Aorta (tissue), 5 donors: ENCODE measurements at places on chromosomes 12 and 14.

DNA sequence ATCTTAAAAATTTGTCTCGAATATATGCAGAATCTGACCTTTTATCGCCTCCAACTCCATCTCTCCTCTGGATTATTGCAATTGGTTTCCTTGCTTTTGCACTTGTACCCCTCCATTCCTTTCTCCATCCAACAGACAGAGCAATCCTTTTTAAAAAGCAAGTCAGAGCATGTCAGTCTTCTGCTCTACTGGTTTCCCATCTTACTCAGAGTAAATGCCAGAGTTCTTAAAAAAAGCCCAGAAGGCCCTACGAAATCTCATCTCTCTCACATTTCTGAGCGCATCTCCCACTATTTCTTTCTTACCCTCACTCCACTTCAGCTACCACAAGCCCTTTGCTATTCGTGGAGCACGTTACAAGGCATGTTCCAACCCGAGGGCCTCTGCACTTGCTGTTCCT, 236.9 kb upstream of the DDHD1 start:
- no peak for DNase-seq

GRCh38 chr14:70635971-70636595, 5.6 kb upstream of the TTC9 start:
- no peak for DNase-seq

- DNase-seq, result no peak
Measured at GRCh38 chr12:42010257-42010656, 134.4 kb downstream of the GXYLT1 start.

DNA sequence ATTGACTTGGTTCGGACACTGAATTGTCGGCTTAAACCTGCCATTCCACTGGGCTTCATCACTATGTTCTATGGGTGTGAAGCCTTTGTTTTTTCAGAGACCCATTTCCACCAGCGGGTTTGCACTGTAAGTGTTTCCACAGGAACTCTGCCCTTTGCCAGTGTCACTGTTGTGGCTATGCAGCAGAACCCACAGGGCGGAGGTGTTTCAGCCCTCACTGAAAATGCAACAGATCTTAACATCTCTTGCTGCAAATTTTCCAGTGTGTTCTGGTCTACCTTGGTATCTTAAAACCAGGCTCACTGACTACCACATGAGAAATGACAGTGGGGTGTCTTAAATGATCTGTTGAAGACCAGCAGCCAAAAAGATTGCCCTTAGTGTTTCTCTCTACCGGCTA, 21.1 kb downstream of the PRKCH start:
- DNase-seq, result no peak

GRCh38 chr12:11780521-11781101, 131.1 kb downstream of the ETV6 start:
- no peak for DNase-seq

DNA sequence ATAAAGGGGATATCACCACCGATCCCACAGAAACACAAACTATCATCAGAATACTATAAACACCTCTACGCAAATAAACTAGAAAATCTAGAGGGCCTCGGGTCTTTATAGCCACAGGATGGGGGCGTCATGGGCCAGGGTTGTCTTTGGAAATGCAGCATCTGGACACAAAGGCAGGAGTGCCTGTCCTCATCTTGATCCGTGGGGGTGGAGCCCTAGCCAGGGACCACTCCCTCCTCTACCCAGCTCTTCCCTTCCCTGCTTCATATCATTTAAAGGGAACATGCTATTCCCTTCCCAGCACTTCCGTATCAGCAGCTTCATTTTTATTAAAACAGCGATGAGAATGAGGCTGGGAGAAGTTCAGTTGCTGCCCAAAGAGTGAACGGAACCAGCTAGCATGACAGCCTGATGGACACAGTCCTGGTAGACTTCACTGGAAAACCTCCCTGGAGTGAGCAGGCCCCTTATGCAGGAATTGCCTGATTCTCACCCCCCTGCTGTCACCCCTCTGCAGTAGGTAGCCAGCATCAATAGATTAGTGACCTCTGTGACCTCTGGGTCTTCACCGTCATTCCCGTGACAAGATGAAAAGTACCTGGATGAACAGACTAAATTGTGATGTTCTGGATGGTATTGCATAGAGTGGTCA, 251.4 kb upstream of the RGS6 start:
- DNase-seq, result no peak

GRCh38 chr12:132825089-132825488, 3.6 kb downstream of the GOLGA3 start:
- no peak for DNase-seq

GRCh38 chr12:116442946-116443345, 116.2 kb upstream of the MAP1LC3B2 start:
- DNase-seq, result no peak

DNA sequence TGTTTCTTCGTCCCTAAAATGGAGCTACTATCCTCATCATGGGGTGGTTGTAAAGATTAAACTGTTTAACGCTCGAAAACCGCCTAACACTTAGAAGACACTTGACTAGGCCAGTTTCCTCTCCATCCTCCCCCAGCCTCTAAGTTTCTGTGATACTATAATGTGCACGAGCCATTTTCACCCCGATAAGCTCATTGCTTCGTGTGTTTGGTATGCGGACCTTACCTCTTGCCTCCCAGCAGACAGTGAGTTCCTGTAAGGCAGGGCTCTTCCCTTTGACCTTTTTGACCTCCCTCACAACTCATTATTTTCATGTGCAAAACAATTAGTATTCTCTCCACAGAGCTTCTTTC, 499 bp upstream of the GXYLT1 start:
- no peak for DNase-seq

- no peak for DNase-seq
Measured at GRCh38 chr12:107375231-107375630, 281.9 kb upstream of the CRY1 start.

DNA sequence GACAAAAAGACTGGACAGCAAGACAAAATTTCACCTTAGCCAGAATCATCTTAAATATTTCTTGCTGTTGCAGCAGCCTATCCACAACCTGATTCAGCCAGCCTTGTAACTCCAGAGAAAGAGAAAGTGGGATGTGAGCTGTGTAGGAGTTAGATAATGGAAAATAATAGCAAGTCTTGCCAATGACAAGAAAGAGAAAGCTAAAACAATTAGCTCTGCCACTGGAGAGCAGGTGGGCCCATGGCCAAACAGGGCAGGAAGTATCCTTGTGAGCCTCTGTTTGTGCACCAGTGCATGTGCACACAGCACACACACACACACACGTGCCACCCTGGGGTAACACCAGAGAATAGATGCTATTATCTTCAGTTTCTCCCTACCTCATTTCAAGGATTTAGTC, 106.0 kb upstream of the CCDC196 start:
- DNase-seq, result peak; percentile 54

DNA sequence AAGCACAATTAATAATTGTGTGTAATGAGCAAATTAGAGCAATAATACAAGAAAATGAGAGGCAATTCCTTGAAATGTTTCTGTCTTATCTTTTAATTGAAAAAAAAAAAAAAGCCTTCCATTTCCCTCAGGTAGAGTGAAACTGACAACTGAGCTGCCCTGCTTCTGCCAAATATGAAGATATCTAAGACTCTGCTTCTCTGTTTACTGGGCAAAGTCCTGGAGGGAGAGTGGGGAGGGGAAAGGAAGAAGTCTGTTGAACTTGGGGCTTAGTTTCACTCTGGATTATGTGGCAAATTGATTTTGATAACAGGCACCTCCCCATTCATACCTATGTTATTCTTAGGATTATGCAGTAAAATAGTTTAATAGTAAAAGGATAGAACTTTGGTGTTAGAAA, 364.9 kb downstream of the NRXN3 start:
- DNase-seq, result no peak

- DNase-seq, result no peak
Measured at GRCh38 chr12:94309373-94309772, 150.3 kb downstream of the CEP83 start.

GRCh38 chr14:94028450-94028826, 2.3 kb downstream of the OTUB2 start:
- no peak for DNase-seq

- DNase-seq, result peak; percentile 87
Measured at GRCh38 chr14:92657457-92658142, 90.8 kb downstream of the LGMN start.

GRCh38 chr12:49010092-49010668, 8.4 kb downstream of the PRKAG1 start:
- no peak for DNase-seq

DNA sequence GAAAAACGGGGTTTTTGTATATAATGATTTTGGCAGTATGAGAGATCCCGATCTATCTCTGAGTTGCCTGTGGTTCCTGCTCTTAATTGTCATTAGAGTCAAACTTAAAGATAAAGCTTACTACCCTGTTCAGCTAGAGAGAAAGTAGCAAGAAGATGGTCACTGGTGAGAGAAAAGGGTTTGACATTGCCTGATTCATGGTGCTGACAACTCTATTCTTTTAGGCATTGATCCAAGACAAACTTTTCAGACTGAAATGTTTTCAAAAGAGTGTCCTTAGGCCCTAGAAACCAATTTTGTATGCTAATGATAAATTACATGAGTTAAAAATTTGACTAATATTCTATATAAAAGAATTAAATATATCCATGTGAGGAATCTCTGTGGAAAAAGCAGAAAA, 35.1 kb downstream of the PELI2 start:
- DNase-seq, result no peak

DNA sequence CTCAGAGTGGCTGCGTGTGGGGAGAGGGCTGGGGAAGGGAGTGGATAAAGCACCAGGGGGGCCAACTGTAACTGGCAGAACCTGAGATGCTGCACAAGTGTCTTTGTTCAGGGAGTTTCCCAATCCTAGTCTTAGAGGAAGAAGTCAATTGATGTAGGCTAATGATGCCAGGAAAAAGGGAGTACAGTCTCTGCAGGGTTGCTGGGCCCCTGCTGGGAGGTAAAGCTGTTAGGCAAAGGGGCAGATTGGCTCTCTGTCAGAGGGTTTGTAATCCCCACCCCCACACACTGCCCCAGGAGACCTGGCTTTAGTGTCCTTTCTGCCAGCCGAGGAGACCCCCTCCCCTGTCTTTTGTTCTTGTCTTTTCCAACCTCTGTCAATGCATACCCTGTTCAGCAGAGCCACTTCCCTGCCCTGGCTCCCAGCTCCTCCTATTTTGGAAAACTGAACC, 178.4 kb downstream of the KCNA5 start:
- no peak for DNase-seq

GRCh38 chr14:97113339-97113738, 316.2 kb downstream of the VRK1 start:
- DNase-seq, result no peak

GRCh38 chr12:87157791-87158190, 871.4 kb downstream of the C12orf50 start:
- peak; percentile 53 for DNase-seq

GRCh38 chr12:3753544-3754284, 805 bp upstream of the CRACR2A start:
- DNase-seq, result no peak

DNA sequence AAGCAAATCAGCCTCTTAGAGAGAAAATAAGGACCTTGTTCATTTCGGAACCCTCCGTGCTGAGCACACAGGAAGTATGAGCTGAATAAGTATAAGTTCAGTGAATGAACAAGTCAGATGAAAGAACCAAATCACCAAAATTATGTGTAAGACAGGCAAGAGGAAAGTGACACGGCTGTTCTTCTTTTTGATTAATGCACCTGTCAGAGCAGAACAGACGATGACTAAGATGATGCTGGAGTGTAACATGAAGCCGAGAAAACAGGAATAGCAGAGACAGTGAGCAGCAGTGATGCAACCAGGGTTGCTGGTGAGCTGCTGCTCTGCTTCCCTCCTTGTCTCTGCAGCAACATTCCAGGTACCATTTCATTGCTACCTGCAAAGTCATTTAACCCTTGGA, 861.1 kb downstream of the GALC start:
- DNase-seq, result no peak

DNA sequence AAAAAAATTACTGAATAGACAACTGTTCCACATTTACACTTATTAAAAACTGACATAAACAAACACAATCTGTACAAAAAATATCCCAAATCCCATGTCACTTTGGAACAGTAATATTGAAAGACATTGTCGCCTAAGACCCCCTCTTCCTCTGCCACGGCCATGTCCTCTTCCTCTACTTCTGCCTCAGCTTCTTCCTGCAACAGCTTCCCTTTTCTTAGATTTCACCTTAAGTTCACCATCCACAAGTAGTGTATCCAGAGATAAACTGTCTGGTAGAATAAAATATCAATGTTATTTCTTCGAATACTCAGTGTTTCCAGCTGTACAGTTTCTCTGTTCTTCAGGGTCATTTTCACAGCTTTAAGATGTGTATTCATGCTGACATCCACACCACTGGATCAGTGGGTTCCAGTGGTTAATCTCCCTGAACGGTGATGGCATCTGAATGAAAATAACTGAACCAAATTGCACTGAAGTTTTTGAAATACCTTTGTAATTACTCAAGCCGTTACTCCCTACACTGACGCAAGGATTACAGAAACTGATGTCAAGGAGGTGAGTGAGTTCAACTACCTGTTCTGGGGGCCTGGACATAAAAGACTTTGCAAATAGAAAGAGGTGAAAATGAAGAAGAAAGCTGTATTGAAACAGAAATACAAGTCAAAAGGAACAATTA, 208.5 kb downstream of the C12orf50 start:
- DNase-seq, result no peak

DNA sequence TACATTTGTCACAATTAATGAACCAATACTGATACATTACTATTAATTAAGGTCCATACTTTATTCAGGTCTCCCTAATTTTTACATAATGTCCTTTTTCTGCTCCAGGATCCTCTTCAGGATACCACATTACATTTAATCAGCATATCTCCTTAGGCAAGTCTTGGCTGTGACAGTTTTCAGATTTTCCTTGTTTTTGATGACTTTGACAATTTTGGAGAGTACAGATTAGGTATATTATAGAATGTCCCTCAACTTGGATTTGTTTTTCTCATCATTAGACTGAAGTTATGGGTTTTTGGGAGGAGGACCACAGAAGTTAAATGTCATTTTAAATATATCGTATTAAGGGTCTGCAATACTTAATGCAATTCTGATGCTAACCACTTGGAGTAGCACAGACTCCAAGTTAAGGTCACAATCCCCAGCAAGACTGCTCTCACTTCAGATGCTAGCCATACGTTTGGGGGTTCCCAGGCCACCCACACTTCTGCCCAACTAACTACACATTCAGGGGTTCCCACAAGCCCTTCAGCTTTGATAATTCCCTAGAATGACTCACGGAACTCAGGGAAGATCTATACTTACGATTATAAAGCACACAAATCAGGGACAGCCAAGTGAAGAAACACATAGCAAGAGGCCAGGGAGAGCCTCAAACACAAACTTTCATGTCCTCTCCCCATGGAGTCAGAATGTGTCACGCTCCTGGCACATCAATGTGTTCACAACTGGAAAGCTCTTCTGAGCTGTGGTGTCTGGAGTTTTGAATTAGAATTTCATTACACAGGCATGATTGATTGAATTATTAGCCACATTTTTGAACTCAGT, 17.0 kb upstream of the NUBPL start:
- DNase-seq, result no peak

DNA sequence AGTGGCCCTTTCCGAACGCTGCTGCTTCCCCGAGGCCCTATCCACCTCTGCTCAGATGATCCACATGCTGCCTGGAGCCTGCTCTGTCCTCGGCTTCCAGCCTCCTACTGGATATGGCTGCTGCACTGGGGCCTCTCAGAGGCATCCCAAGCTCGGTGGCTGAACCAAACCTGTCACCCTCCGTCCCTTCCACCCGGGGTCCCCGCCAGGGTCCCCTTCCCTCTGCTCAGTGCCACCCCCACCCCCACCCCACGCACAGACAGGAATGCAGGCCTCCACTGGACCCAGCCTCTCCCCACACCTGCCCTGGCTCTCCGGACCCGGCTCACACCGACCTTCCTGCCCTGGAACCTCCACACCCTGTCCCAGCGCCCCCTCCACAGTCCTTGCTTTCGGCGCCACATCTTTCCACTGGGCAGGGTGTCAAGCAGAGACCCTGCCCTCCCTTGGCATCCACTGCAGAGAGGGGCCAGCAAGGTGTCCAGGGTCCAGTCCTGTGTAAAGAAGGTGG, 6.1 kb downstream of the CEP170B start:
- no peak for DNase-seq
